NB4 (cell line): ENCODE measurements at places on chromosomes 7 and 10.

DNA sequence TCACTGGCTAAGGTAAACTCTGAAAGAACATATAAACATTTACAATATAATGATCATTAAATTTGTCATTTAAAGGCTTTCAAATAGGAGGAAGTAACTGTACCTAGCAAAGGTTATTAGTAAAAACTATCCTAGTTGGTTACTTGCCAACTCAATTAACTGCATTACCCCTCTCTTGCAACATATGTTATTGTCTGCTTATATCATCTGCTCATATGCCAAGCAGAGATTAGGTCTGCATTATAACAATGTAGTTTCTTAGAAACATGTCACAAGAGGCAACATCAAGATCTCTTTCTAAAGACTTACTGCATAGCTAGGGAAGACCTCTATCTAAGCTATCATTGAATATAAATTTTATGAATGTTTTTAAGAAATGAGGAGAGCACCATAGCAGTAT, 132.5 kb downstream of the RELN start:
- no peak for DNase-seq

DNA sequence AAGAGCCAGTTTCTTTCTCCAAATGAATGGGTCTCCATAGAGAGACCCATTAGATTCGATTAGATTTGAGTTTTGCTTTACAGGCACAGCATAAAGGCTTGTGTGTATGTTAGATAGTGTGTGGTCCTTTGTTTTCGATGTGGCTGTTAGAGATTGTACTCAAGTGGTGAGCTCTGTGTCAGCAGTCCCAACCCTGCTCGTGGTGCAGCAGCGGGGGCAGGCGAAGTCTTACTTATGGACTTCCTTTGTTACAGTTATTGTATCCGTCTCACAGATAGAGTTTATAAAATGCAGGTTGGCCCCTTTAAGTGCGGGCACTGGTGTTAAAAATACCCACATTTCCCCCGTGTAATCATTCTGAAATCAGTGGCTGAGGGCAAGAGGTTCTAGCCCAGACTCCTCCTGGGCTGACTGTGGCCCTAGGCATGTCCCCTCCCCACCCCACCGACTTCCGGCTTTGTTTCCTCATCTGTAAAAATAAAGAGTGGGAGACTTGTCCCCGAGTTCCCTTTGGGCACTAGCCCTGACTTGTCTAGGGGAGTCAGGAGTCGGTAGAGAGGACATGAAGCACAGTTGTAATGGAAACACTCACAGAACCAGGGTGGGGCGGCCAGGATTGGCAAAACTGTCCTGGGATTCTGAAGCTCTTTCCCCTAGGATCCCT, 28.6 kb downstream of the MTURN start:
- peak; percentile 86 for DNase-seq

DNA sequence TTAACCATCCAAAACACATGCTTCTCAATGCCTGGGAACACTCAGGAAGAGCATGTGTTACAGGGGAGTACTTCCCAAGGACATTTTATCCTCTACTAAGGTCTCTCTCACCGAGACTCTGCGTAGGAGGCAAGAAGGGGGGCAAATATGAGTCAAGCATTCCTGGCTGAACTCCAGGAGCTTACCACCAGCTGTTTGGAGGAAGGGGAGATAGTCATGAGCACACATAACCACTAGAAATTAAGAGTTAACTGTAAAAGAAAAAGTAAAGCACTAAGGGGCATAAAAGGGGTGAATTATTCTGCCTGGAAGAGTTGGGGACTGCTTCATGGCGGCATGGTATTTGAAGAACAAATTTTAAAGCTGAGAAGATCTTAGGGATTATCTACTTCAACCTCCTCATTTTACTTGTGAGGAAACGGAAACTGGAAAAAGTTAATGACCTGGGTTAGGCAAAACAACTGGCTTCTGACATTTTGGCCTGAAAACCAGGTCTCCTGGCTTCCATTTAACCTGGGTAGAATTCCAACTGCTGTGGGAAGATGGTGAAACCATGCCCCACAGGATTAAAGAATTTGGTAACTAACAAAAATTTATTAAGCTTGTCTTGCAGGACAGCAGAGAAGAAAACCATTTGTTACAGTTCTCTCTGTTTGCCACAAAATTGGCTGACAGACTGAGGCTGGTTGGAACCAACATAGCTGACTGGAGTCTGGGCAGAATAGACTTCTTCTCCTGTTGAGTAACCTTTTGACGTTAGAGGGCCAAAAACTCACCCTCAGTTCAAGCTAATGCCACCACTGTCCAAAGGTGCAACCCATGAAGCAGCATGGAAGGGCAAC, 85.5 kb downstream of the SLC25A13 start:
- DNase-seq: peak; percentile 39

DNA sequence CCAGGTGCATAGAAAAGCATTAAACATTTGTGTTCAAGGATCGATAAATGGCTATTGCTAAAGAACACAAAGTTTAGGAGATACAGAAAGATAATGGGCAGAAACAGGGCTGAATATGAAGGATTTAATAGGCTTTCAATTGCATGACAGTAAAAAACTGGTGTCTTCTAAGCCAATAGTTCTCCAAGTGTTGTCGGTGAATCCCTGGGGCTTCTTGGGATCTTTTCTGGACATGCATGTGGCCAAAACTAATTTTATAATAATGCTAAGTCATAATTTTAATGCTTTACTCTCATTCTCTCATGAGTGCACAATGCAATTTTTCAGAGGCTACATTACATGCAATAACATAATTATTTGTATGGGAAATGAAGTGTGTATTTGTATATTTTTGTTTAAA, 521.1 kb upstream of the ANKRD30A start:
- no peak for DNase-seq

DNA sequence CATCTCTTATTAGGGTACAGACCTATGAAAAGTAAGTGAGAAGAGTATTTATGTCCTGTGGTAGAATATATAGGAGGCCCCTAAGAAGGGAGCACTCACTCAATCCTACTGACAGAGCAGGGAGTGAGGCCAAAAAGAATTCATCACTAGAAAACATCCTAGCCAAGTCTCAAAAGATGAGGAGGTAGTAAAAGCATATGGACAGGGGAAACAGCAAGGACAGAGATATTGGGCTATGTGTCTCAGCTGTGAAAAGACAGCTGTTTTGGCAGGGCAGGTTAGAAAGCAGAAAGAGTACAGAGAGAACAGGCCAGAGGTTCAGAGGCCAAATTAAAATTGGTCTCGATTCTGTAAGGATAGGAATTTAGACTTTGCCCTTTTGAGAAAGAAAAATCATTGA, 548.3 kb upstream of the ANKRD30A start:
- no peak for DNase-seq

GRCh38 chr10:129057856-129058663, 409.0 kb upstream of the MGMT start:
- DNase-seq: peak; percentile 32

GRCh38 chr10:100696477-100696901, 48.9 kb upstream of the PAX2 start:
- no peak for DNase-seq

DNA sequence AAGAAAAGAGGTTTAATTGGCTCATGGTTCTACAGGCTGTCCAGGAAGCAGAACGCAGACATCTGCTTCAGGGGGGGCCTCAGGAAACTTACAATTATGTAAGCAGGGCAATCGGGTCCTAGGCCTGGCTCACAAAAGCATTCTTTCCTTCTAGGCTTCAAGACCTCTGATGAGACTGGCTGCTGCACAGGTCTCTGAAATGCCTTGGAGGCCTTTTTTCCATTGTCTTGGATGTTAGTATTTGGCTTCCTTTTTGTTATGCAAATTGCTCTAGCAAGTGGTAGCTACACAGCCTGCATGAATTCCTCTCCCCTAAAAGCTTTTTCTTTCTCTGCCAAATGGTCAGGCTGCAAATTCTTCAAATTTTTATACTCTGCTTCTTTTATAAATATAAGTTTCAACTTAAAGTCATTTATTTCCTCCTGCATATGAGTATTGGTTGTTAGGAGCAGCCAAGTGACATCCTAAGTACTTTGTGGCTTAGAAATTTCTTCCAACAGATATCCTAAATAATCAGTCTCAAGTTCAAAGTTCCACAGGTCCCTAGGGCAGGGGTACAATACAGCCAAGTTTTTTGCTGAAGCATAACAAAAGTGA, 83.1 kb upstream of the SEMA3A start:
- DNase-seq: no peak

DNA sequence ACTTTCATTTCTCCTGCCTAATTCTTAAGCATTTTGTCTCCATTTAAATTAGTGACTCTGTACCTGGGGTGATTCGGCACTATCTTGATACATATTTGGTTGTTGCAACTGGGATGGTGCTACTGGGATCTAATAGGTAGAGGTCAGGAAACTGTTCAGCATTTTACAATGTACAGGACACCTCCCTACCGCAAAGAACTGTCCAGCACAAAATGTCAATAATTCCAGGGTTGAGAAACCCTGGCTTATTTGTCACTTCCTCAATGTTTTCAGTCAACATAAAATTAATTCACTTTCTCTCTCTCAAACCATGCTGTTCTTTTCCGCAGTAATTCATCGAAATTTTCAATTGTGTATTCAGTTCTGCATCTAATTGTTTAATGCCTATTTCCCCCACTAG, 151.4 kb upstream of the CALCR start:
- DNase-seq: no peak

GRCh38 chr7:84372712-84373111, 178.1 kb upstream of the SEMA3A start:
- peak; percentile 4 for DNase-seq

DNA sequence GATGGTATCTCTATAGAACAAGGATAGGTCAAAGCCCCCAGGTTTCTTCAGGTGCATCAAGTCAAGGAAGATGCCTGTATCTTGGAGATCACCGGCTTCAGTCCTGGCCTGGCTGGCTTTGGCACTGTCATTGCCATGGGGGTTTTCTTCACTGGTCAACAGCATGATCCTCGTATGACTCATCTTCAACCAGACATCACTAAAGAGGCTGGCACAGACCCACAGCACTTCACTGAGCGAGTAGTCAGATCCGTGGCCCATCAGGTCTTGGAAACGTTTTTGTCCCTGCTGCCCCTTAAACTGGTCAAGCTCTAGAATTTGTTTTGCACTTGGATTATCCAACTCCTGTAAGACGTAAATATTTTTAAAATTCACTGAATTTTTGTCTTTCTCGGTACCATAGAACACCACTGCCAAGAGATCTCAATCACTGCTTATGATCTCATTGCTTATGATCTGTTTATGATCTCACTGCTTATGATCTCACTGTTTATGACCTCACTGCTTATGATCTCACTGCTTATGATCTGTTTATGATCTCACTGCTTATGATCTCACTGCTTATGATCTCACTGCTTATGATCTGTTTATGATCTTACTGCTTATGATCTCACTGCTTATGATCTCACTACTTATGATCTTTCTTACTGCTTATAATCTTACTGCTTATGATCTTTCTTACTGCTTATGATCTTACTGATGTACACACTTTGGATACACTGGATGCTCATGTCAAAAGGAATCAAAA, 135.2 kb downstream of the CYP26A1 start:
- no peak for DNase-seq

GRCh38 chr10:9951481-9952257, 1066.0 kb upstream of the CELF2 start:
- no peak for DNase-seq

DNA sequence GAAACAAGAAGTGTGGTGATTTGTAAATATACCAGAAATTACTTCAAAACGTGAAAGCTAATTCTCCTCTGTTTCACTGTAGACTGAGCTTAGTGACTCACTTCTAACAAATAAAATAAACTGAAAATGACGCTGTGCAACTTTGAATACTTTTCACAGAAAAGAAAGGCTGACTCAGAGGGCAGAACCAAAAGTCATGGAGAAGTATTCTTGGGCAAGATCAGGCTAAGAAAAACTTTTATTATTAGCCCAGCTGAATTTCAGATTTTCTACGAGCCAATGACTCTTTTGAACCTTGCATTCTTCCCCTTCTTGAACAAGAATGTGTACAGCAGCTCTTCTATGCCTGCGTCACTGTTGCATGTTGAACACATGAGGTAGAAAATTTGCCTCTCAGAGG, 527.3 kb upstream of the GHITM start:
- no peak for DNase-seq

DNA sequence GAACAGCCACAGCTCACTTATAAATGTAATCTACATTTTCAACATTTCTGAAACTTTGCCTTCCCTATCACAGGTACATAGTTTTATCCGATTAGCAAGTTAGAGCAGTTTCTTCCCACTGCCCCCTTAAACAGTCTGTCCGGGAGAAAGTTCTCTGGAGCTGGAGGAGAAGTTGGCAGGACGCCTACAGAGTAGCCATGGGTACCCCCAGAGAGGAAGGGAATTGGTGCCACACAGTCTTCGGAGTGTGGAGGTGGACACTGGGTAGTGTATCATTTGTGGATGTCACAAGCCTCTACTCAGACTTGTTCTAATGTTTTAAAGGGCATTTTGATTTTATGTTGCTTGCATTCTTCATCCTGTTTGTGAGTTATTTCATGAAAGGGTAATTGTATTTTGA, 39.0 kb downstream of the TAF3 start:
- DNase-seq: no peak

- DNase-seq: peak; percentile 58
Measured at GRCh38 chr10:86757113-86757972, 924 bp downstream of the BMPR1A start.

DNA sequence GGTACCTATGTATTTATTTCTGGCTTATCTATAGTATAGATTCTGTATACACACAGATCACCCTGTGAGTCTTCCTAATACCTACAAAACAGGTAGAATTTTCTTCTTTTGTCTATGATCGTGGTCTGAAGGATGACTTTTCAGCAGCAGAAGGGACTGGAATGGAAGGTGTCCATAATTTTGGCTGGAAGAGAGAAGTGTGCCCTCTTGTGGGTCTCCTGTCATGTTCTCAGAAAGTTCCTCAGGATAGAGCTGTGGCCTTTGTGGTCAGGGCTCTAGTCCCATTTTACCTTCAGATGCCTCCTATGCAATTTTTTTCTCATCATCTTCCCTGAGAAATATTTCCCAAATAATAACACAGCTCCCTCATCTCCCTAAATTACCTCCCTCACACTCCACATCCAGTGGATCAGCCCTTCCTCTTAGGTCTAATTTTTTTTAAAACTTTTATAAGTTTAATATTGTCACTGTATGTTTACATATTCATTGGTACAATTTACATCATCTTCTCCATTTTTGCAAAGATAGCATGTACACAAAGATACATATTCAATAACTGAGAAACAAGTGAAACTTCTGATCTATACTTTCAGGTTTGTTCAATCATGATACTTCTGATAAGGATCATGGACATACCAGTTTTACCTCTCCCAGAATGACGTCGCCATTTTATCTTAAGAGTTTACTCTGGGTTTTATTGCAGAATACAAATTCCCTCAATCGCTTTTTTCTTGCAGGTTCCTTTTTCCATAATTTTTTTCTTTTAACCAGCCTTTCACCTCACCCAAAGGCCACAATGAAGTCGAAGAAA, 112.7 kb downstream of the REEP3 start:
- DNase-seq: peak; percentile 72

- DNase-seq: no peak
Measured at GRCh38 chr7:5143106-5143505, 46.9 kb upstream of the WIPI2 start.

DNA sequence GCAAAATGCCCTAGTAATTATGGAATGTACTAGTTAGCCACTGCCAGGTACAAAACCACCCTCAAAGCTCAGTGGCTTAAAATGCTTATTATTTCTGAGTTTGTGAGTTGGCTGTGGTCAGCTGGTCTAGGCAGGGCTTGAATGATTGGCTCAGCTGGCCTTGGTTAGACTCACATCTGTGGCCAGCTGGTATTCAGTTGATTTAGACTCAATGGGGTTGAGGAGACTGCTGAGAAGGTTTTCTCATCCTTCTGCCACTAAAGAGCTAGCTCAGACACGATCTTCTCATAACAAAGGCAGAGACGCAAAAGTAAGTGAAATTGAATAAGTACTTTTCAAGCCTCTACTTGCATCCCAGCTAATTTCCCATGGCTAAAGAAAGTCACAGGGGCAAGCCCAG, 57.1 kb upstream of the CYP2C18 start:
- no peak for DNase-seq
